ENCODE measurements at places on chromosomes 5 and 9.
A peak's percentile ranks its signal among the peaks of the same experiment; 100 is the strongest.

DNA sequence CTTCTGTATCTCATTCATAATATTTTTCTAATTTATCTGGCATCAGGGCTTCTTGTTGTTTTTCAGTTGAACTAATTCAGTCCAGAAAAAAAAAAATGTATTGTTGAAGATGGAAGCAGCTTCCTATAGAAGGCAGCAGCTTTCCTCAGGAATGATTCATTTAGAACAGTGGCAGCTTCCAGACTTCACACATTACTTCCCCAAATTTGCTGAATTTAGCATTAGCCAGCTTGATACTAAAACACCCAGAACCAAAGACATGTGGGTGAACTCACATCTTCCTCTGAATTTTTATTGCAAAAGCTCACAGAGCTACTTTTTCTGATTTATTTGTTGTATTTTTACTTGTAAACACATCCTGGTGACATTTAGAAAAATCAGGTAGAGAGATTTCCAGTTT lies 53.8 kb downstream of the HCN1 start:
- no peak for DNase-seq

DNA sequence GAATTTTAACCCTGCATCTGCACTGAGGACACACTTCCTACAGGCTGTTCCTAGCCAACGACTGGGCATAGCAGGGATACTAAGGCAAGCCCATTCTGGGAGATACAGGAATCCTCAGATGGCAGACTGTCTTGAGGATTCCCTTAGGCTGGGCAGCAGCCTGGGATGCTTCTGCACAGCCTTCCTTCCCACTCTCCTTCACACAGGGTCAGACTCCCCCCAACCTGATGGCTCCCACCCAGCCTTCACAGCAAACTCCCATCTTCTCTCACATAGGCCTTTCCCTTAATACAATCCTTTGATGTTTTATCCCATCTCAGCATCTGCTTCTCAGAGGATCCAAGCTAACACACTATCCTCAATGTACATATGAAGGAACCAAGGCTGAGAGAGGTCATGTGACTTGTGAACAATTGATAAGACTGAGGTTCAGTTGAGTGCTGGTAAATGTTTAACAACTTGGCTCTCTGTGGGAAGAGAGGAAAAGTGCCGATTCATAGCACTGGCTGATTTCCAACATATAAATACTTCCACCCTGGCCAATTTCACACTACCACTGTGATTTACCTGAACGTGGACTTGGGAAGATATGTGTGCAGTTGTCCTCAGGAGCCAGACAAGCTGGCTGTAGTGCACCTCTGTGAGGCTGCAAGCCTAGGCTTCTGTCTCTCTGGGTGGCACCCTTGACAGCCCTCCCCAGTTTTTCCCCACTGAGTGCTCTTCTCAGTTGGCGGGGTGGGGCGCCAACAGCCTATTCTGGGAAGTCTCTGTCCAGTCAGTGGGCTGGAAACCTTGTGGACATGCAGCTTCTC lies 120.2 kb upstream of the TRIM32 start:
- peak; percentile 50 for DNase-seq

- peak; percentile 79 for DNase-seq
These were observed 5.7 kb downstream of the MAPKAP1 start for GRCh38 chr9:125701351-125701750.

DNA sequence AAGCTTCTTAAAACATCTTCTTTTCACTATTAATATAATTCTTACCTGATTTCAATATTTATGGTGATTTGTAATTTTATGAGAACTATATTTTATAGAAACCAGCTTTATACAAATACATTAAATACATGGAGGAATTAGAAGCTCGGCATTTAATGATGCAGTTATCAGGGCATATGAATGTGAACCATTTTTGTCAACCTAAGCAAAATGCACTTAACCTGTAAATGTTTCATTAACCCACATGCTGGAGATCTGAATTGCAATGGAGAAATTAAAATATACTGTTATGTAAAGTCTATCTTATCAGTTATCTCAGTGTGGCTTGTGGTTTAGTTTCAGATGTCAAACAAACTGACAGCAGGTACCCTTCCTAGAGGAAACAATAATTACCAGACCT lies 63.2 kb upstream of the CDH12 start:
- no peak for DNase-seq

DNA sequence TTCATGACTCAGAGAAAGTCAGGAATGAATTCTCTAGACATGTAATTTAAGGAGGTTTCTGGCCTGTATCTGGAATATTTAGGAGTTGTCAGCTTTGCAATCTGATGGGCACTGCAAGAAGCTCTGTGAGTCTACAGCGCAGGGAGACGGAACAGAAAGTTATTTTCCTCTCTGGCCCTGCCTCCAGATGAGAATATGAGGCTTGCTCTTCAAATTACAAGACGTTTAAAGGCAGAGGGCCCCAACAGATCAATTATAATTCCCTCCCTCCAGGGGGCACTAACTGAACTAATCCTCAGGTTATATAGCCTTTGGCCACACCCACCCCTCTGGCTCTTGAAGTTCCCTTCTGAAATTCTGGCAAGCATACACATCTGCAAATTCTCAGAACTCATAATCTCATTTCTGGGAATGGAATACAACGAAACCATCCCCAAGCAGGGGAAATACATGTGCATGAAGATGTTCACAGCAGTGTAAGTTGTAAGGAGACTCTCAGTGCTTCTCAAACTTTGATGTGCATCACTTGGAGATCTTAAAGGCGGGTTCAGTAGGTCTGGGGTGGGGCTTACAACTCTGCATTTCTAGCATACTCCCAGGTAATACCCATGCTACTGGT lies 307.6 kb downstream of the CWC27 start:
- DNase-seq, result peak; percentile 86

DNA sequence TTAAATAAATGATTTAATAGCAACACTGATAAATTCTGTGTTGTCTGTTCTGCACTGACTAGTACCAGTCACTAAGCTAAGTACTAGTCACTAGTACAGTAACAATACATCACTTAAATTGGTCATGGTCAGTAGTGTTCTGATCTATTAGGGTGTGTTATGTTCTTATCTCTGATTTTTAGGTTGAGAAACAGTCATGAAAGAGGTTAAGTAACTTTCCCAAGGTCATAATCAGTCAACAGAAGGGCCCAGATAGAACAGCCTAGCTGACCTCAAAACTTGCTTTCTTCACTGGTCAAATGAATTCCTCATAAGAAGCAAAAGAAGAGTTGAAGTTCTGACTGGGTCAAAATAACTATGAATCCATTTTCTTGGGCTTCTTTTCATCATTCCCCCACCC lies 1492.7 kb downstream of the MAT2B start:
- DNase-seq, result no peak

DNA sequence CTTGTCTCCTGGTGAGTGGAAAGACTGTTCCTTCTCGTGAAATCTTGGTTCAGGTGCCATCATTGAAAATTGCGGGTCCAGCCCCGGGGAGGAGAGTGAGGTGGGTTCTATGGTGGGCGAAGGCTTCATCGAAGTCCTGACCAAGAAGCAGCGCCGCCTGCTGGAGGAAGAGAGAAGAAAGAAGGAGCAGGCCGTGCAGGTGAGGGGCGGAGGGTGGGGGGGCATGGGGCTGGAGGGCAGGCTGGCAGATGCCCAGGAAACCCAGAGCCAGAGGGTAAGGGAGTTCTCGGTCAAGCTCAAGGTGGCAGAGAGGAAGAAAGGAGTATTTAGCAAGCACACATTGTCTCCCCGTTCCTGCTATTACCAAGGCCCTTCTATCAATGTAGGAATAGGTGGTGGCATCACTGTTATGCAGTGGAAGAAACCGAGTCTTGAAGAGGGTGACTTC lies 24.3 kb upstream of the POMT1 start:
- DNase-seq, result peak; percentile 37

- DNase-seq, result peak; percentile 36
These were observed 1.1 kb downstream of the PPIC start for GRCh38 chr5:123035360-123035917.

- DNase-seq, result no peak
These were observed 424.2 kb upstream of the WWC1 start for GRCh38 chr5:167867281-167867680.

DNA sequence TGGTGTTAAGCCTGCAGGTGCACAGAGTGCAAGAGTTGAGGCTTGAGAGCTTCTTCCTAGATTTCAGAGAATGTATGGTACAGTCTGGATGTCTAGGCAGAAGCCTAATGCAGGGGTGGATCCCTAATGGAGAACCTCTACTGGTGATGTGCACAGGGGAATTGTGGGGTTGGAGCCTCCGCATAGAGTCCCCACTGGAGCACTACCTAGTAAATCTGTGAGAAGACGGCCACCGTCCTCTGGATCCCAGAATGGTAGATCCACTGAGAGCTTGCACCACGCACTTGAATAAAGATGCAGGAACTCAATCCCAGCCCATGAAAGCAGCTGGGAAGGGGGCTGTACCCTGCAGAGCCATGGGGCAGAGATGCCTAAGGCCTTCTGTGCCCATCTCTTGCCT lies 699.4 kb upstream of the FAM174A start:
- no peak for DNase-seq

DNA sequence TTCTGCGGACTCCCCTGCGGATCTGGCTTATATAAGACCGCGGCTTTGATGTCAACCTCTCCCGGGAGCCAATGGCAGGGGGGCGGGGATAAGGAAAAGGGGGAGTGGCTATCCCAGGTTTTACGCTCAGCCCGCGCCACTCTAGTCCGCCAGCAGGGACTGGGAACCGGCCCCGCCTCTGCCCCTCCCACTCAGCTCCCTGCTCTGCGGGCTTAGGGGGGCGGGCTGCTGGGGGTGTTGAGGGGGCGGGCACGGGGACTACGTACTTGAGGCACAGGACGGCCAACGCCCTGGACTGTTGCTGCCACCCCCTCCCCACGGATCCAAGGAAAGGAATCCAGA lies at the start of gene HAND1:
HAND1 (minus strand) TSS at position 4 of the 342 bp plus-strand sequence. CDS start 219 bp downstream, outside the sequence.
- DNase-seq, result peak; percentile 65

DNA sequence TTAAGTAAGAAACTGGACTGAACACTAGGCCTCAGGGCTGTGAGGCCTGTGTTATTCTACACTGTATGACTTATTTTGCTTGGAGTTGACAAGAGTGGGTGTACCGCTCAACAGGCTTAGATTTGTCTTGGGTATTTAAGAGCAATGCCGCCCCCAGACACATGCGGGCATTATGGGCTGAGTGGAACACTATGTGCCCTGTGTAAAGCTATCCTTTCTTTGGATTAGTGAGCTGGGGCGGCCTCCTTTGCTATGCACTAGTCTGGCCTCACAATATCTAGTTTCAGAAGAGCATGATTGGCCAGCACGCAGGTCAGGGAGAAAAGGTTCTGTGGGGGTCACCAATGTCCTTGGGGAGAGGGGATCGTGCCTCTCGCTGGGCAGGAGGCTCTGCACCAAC lies 206.3 kb upstream of the GDNF start:
- no peak for DNase-seq

DNA sequence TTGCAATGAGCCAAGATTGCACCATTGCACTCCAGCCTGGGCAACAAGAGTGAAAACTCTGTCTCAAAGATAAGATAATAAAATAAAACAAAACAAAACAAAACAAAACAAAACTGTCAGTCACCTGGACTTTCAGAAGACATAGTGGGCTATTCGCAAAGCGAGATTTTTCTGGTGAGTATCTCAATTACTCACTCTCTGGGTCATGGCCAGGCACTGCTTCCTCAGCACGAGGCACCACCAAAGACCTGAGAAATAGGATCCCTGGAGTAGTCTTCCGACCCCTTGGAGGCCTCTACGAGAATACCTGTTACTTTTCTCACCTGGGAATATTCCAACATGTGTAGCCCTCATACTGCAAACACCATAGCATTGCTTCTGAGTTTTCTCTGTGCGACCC lies 201.7 kb upstream of the ZNF618 start:
- DNase-seq, result peak; percentile 76

GRCh38 chr5:1370006-1370405 lies 25.1 kb upstream of the CLPTM1L start:
- DNase-seq, result no peak

DNA sequence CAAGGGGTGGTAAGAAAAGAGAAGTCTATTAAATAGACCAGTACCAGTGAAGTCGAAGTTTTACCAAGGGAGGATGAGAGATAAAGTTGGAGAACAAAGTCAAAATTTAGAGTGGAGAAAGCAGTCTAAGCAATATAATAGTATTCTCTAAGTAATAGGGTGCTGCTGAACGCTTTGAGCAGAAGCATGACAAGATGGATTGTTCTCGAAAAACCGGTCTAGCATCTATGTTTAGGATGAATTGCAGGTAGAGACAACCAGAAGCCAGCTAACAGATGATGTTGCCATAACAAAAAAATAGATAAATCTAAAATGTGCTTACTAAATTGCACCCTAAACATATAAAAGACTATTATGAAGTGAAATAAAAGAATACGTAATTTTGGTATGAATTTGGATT lies 237.0 kb downstream of the PRELID2 start:
- no peak for DNase-seq

GRCh38 chr5:157521704-157522029 lies 53.9 kb downstream of the ADAM19 start:
- DNase-seq, result no peak

DNA sequence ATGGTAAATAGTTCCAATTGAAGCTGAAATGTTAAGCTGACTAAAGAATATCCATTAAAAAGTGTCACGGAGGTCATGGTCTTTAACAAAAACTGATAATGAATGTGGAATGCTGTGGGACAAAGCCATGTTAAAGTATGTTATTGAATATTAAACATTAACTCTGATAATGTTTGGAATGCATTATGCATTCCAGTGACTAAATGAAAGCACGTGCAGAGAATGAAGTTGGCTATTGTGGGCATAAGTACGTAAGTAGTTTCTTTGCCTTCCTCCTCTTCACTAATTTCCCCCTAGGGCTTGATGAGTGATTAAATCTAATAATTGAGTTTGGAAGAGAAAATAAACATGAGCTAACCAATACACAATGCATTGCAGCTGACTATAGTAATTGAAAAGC lies 640.4 kb upstream of the CDH10 start:
- no peak for DNase-seq

- DNase-seq, result peak; percentile 32
These were observed 29.7 kb upstream of the AUH start for GRCh38 chr9:91391412-91391811.

DNA sequence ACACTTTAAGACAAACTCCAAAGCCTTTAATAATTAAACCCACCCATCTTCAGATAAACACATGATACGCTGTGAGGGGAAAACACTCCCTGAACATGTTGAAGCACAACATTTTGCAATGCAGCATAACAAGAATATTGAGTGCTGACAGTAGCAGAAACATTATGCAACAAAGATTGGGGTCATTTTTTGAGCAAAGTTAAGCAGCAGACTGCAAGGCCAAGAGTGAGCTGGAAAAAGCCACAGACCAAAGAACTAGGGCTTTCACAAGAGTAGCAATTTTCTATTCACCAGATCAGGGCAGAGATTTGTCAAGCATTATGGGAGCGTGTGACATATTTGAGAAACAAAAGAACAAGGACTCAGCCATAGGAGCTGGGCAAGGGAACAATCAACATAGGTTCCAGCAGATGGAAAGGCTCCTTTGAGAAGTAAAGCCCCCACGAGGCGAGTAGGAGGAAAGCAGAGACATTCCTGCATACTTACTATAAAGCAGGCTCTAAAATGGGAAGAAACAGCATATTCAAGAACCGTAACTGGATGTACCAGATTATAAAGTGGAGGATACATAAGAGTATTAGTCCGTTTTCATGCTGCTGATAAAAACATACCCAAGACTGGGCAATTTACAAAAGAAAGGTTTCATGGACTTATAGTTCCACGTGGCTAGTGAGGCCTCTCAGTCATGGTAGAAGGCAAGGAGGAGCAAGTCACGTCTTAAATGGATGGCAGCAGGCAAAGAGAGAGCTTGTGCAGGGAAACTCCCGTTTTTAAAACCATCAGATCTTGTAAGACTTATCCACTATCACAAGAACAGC lies 4.8 kb upstream of the TTC23L start:
- DNase-seq, result no peak

- no peak for DNase-seq
These were observed 105.2 kb downstream of the RFK start for GRCh38 chr9:76289042-76289441.
